Esophagus squamous epithelium (tissue), 5 donors: ENCODE measurements at places on chromosomes 1 and 21.

DNA sequence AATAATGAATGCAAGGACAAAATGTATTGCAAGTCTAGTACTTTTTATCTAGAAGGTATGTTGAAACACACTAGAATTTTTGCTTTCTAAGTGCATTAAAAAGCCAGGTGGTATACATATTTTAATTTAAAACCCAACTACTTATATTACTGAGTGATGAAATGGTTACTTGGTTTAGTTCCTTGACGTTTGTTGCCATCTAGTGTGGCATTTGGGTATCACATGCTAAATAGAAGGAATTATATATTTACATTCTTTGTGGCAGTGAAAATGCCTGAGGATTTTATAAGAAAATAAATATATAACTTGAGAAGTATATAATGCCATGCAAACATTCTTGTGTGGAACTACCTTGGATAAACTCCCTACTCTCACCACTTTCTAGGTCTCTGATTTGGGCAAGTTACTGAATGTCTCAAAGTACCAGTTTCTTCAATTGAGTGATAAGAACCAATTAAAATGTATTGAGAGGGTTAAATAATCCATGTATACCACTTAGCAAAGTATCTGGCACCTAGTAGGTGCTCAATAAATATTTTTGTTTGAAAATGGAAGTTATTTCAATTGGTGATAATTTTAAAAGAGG, 69.6 kb downstream of the SDCCAG8 start:
- no peak for DNase-seq

DNA sequence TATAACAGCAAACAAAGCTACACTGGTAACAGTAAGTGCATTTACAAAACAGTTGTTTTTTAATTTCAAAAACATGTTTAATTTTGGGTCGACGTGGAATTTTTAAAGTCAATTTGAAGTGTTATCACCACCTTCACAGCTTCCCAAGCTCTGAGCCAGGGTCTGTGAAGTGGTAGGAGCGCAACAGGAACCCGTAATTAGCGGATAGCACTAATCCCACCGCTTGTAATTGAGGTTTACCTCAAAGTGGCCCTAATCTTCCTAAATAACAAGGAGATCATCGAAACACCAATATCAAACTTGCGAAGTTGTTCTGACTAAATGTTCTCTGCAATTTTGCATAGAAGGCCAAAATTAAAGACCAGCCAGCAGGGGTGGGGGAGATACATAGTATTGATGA, 18.8 kb downstream of the LBR start:
- DNase-seq: no peak

DNA sequence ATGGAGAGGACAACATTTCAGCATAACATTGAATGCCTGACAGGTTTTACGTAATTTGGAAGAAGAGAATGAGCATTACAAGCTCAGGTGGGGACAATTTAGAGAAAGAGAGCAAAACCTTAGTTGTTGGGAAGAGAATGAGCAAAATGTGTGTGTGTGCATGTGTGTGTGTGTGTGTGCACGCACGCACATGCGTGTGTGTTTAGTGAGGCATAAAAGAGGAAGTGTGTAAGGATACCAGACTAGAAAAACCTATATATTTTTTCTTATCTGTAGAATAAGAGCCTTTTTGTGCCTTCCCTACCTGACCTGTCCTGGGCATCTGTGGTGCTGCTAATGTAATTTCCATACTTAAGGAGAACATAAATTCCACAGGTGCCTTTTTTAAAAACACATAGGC, 99.0 kb upstream of the PLXNA2 start:
- DNase-seq: no peak

- no peak for DNase-seq
These were observed 7.0 kb upstream of the GREM2 start for GRCh38 chr1:240618946-240619345.

DNA sequence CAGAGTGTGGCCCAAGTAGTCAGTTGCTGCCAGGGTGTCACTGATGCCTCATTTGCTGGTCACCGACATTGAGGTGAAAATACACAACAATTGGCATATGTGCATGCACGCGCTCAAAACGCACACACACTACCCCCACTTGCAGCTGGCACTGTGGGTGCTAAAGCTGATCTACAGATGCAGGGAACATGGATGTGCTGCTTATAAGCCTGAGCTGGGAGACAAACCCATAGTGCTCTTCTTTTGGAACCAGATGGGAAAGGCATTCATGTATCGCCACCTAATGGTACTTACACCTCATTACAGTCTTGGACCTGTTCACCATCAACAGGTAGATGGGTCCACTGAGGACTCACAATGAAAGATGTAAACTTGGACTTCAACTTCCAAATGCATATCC, 70.3 kb upstream of the CAMK1G start:
- DNase-seq: no peak

GRCh38 chr1:223770621-223771315, 58.4 kb downstream of the CAPN2 start:
- no peak for DNase-seq

GRCh38 chr1:119544165-119544762, 37.3 kb downstream of the HSD3B1 start:
- DNase-seq: no peak

- DNase-seq: no peak
These were observed 35.8 kb upstream of the RUNX1 start for GRCh38 chr21:35084869-35085268.

DNA sequence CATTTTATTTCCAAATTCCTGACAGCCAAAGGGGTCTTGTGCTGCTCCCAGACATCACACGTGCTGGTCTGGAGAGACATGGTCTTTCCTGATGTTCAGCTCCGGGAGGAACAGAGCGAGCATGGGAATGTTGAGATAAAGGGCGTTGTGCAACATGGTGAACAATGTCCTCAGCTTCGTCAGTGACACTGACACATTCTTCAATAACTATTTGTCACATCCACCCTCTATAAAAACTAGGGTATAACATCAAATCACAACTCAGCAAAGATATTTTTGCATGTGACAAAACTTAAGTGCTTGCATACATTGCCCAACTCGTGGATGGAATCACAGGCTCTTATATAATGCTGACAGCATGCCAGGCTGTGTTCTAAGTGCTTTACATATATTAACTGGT, 42.4 kb upstream of the GRHL3 start:
- DNase-seq: no peak

GRCh38 chr1:109255678-109256077, 6.3 kb downstream of the CELSR2 start:
- DNase-seq: no peak

GRCh38 chr1:154158307-154159125, 3.6 kb upstream of the NUP210L start:
- DNase-seq: no peak

- no peak for DNase-seq
These were observed 276.8 kb upstream of the C1orf174 start for GRCh38 chr1:4176841-4177240.

DNA sequence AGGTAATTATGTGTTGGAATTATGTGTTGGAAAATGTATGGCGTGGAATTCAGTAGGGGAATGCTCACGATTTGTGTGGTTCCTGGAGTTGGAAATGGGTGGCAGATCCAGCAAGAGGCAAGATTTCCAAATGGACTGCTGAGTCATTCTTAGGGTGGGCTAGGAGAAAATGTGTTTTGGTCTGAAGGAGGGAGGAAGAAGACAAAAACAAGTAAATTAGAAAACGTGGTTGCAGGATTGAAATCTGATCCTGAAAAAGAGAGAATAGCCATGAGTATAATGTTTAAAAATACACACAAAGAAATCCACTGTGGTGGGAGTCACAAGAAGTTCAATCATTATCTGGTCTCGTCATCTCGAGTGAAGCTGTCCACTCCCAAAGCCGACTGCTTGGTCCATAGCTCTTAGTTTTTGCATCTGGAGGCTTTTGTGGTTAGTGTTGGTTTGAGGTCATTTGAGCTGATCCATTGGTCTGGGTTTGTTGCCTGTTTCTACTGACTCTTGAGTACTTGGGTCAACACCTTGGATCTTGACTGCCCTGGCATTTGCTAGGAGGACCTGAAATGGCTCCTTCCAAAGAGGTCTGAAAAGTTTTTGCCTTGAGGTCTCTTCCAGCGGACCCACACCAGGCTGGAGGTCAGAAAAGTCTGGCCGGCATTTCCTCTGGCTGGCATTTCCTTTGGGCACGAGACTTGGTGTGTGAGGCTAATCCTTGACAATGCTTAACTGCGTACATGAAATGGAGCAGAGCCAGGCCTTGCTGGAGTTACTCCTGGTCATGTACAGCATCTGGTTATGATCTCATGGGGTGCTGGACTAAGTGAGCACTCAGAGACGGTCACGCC, 9.2 kb downstream of the MX2 start:
- DNase-seq: no peak

- DNase-seq: no peak
These were observed 29.4 kb downstream of the HMGB4 start for GRCh38 chr1:33893147-33893830.

GRCh38 chr21:26935977-26936376, 30.9 kb downstream of the ADAMTS5 start:
- no peak for DNase-seq
